ENCODE measurements at places on chromosomes 3 and 15. TPM values are rescaled to one million over a fixed set of nuclear protein-coding genes. Genes with fewer than 3 reads are reported as not detected.

ITPKA gene
- total RNA-seq: 1.9 TPM

PARP3 gene
- 4.2 TPM for total RNA-seq

GRCh38 chr15:39472621-39473297 lies 108.1 kb upstream of the THBS1 start:
- DNase-seq: no peak

DNA sequence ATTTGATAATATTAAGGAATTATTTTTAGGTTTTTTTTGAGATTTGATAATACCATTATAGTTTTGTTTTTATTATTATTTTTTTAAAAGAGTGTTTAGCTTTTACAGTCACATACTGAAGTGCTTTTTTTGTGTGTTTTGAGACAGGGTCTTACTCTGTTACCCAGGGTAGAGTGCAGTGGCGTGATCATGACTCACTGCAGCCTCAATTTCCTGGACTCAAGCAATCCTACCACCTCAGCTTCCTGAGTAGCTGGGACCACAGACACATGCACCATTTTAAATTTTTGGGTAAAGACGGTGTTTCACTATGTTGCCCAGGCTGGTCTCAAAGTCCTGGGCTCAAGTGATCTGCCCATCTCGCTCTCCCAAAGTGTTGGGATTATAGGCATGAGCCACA lies 73.0 kb downstream of the SUMF1 start:
- no peak for DNase-seq

DNA sequence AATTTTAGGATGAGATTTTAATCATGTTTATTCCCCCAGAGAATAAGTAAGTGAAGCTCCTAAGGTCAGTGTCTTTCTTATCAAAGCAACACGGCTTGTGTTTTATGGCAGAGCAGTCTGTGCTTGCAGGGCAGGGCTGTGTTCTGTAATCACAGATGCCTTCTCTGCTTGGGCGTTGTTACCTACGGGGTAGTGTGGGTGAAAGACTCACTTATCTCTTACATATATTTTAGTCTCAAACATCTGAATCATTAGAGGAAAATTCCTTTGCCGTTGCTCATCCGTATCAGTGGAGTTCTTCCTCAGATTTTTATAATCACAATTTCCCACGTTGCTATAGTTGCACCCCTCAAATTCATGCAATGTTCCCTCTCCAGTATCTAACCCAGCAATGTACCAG lies 271.7 kb upstream of the MEIS2 start:
- DNase-seq: no peak

DNA sequence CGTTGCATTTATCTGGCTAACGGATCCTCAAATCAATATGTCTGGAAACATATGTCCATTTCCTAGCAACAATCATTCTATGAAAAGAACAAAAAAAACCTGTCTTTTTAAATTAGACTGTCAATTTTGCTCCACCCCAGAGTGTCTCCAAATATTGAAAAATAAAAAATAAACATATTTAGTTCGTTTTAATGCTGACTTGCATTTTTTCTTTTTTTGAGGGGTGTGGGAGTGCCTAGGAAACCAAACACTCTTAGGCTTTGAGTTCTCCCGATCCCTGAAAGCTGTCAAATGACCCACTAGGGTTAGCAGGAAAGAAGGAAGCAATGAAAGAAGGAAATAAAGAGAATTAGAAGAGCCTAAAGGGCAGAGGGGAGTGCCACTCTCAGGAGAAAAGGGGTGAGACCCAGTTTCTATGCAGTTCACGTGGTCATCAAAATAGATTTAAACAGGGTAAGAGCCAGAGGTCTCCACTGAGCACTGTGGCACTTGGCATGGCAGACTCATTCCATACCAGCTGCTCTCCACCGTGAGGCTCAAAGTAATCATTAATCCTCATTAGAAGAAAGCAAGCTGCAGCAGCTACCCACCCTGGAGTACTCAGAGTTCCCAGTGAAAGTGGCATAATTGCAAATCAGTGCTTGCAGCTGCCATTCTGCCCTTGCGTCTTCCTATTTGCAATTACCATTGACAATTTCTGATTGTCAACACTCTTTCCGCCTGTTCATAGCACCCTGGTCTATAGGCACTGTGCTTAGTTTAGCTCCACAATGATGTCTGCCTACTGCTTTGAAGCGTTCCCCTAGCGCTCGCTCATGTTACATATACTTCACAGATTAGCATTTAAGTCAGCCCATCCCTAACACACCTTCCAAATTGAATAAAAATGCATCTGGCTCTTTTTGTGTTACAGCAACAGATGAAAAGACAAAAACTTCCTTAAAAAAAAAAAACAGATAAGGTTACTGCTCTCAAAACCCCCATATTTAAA lies 32.3 kb downstream of the PDZRN3 start:
- no peak for DNase-seq

Measured in type B pancreatic cell (in vitro differentiated cells).